ENCODE measurements at places on chromosomes 12 and 14.

- no peak for DNase-seq
These were observed 6.0 kb upstream of the CEBPE start for GRCh38 chr14:23125011-23125410.

DNA sequence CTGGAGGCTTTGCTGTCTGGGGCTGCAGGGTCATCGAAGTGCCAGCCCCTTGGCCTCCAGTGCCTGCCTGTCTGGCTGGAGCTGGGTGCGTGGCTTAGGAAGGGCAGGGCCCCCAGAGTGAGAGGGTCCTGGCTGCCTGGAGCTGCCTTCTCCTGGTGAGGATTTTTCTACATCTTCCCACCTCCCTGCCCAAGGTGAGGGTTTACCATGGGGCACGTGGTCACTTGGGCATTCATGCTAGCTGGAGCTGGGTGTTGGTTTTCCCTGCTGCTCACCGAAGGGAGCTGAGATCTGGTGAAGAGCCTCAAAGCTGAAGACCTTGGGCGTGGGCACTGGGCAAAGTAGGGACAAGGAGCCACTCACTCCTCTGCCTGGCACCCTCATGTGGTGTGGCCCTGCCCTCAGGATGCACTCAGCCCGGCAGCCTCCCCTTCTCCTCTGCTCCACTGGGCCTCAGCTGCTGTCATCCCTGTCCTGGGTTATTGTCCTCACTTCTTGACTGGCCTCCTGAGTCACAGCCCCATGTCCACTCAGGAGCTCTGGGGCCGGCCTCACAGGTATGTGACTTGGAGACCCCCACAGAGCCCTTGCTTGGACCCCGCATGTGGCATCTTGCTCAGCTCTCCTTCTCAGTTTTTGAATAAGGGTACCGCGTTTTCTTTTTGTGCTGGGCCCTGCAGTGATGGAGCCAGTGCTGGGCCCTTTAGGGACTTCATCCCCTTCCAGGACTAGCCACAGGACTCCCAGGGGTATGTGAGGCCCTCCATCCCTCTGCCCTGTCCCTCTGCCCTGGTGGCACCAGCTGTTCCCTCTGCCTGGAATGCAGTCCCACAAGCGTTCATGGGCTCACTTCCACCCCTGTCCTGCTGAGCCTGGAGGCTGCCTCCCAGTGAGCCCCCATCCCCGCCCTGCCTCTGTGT, 1.6 kb downstream of the CEP170B start:
- DNase-seq, result no peak

DNA sequence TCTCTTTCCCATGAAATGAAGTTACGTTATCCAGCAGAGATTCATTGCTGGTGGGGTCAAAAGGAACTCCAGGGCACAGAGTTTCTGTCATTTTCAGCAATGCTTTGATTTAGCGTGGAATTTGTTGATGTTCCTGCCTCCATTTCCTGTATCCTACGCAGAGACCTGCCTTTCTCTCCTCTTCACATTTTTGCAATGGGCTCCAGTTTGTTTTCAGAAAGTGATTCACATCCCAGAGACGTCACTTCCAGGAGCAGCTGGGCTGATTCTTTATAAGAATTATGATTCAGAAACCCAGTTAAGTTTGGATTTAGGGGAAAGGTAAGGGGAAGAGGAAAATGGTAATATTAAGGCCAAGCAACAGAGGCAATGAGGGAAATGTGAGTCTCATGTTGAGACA, 11.6 kb downstream of the RNASE10 start:
- DNase-seq, result no peak

DNA sequence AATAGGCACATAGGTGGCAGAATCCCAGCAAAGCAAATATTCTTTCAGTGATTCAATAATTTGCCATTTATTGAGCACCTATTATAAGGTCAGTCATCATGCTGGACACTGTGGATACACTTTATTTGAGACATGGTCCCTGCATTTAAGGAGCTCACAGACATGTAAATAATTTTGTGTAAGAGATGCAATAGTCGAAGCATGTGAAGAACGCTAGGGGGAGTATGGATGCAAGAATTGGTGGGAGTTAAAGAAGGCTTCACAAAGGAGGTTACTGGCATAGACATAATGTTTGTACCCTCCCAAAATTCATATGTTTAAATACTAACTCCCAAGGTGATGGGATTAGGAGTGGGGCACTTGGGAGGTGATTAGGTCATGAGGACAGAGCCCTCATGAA, 260.6 kb upstream of the GARIN6 start:
- no peak for DNase-seq

DNA sequence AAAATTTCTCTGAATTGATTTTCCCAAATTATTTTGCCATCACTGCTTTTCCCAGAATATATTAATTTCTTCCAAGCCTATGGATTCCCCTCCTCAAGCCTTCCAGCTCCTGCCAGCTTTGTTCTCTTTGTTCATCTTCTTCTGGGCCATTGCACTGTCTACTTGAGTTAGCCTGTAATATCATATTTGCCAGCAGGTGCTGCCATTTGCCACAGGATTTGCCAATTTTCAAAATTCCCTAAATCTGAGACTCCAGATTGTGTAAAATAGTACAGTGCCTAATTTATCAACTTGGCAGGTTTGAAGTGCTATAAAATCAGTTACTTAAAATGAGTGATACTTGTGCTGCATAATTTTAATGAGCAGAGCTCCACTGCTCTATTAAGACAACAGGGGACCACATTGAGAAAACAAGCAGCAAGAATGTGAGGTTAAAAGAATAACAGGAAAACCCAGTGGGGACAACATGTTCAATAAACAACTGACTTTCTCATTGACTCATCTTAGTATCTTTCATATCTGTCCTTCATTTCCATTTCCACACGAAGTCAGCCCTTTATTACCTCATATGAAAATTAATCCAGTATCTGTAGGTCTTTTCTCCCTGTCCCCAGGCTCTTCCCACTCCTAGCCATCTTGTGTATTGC, 84.6 kb upstream of the CCDC196 start:
- DNase-seq, result peak; percentile 45

DNA sequence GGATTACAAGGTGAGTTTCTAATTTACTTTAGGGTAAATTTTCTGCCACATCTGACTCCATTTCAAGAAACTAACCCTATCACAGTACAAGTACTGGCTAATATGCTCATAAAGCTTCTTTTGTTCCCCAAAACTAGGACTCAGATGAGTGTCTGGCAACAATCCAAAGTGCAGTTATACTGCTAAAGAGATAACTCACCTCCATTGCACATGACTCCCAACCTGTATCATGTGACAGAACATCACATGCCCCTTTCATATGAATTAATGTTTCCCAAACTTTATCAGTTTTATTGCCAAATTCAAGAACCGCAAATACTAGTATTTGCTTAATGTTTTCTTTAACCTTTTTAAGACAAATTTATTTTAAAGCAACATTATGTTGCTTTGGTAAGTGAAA, 3.9 kb upstream of the PPP1R12A start:
- DNase-seq, result no peak

- DNase-seq, result no peak
These were observed 268.2 kb downstream of the DPF3 start for GRCh38 chr14:72625689-72626088.

DNA sequence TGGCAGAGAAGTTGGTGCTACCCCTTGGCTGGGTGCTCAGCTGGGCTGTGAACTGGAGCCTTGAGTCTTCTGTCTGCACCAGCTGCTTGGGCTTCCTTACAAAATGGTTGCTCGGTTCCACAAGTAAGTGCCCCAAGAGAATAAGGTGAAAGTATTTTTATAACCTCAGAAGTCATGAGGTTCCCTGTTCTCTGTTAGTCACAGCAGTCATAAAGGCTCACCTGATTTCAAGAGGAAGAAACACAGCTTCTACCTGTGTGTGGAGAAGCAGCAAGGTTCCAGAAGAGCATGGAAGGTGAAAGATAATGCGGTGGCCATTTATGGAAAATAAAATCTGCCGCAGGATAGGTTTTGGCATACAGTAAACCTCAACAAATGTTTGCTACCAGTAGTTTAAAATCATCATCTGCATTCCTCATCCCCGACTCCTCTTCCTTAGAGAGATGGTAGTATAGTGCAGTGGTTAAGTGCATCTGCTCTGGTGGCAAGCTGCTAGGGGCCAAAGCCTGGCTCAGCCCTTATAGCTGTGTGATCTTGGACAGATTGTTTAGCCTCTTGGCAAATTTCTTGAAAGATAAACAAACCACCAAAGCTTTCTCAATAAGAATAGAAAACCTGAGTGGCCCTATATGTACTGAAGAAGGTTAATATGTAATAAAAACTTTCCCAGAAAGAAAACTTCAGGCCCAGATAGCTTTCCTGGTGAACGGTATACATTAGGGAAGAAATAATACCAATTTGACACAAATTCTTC, 32.4 kb downstream of the TPCN1 start:
- no peak for DNase-seq

DNA sequence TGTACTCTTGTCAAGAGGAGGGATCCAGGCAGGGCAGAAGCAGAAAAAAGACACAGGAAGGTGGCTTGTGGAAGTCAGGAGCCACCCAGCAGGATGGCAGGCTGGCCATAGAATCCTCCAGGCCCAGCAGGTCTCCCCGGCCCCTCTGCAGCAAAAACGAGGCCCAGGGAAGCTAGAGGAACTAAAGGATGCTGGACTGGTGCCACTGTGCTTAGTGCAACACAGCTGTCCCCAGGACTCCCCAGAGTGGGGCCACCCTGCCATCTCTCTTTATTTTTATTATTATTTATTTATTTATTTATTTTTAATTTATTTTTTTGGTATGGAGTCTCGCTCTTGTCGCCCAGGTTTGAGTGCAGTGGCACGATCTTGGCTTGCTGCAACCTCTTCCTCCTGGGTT, 54.1 kb downstream of the PITPNM2 start:
- DNase-seq, result no peak

DNA sequence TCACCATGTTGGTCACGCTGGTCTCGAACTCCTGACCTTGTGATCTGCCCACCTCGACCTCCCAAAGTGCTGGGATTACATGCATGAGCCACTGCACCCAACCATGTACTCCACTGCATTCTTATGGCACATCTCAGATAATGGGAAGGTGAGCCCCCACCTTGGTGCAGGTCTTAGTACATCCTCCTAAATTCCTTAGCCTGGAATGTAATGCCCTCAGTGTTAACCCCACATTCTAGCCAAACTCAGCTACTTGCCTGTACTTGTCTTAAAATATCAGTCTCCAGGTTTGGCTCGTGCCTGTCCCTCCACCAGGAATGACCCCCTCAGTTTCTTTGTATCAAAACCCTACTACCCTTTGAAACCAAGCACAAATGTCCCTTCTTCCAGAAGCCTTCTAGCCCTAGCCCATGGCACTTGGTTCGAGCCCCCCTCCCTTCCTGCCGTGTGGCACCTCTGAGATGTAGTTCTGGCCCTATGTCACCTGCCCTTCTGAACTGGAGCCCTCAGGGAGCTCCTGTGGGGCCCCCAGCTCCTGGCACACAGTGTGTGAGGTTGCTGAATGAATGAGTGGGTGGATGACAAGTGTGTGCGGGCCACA, 8.4 kb downstream of the KCNH3 start:
- DNase-seq, result no peak

- DNase-seq, result no peak
These were observed 150.6 kb upstream of the TBX3 start for GRCh38 chr12:114834621-114835020.

DNA sequence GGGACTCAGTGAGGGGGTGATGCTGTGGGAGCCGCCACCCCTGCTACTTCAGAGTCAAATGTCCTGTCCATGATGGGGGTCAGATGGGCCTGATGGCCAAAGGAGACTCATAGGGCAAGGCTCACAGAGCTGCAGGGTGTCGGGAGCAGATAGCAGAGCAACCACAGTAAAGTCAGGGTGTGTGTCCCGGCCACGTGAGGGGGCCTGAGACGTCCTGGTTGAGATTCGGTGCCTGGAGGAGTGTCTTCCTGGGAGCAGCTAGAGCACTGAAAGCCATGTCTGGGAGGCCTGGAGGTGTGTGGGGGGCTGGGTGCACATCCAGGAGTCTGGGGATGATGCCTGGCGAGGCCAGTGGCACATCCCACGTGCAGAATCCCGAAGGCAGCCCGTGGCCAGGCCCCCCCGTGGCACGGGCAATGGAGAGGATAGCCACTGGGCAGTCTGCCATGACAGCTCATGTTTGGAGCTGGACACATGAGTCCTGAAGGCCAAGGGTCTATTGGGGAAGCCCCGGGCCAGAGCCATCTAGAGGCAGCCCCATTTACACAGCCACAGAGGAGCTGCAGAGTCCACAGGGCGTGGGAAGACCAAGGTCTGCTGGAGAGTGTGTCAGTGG, 308.0 kb upstream of the SFSWAP start:
- no peak for DNase-seq

GRCh38 chr12:29681370-29681769, 102.4 kb downstream of the TMTC1 start:
- no peak for DNase-seq

- no peak for DNase-seq
These were observed 34.9 kb downstream of the RAD9B start for GRCh38 chr12:110536834-110537604.

All from NCI-H1417 (cell line).